Fibroblast of lung (primary cell): ENCODE measurements at places on chromosomes 1 and 21.

- no peaks in the 10 kb centered on the region for H3K27me3 ChIP-seq
- H3K4me1 ChIP-seq, result peaks cover 48% of the 10 kb centered on the region
- peaks cover 12% of the 10 kb centered on the region for H3K36me3 ChIP-seq
- no peak for DNase-seq
- no peak overlapping the region for H3K27ac ChIP-seq
Measured at GRCh38 chr1:201734786-201735185, 94.2 kb upstream of the IPO9 start.

- DNase-seq, result peak; percentile 94
- H3K4me1 ChIP-seq, result peaks cover 35% of the 10 kb centered on the region
- peak overlapping the region; percentile 2 for H3K27ac ChIP-seq
- H3K27me3 ChIP-seq, result no peaks in the 10 kb centered on the region
Measured at GRCh38 chr1:39410915-39411436, 80.5 kb upstream of the BMP8A start.

- peak overlapping the region; percentile 6 for H3K27ac ChIP-seq
- peaks cover 11% of the 10 kb centered on the region for H3K36me3 ChIP-seq
- H3K4me3 ChIP-seq, result no peak overlapping the region
- no peaks in the 10 kb centered on the region for H3K27me3 ChIP-seq
Measured at GRCh38 chr1:51792864-51793263, 85.7 kb downstream of the NRDC start.

DNA sequence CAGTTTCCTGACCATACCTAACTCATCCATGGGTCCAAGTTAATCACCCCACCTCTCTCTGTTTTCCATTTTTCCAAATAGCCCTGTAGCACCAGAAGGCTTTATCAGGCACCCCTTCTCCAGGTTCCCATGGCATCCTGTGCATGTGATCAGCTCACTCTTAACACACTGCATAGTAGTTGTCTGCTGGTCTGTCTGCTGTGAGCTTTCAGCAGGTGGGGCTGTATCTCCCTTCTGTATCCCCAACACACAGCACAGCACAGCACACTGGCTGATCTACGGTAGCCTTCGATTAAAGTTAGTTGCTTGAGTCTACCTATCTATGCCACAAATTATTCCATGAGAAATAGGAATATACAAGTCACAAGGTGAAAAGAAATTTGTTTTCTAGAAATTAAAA is 54.3 kb upstream of the C1orf198 start:
- DNase-seq, result no peak
- H3K4me3 ChIP-seq, result no peak overlapping the region
- H3K27ac ChIP-seq, result no peak overlapping the region

- no peaks in the 10 kb centered on the region for H3K27me3 ChIP-seq
- H3K27ac ChIP-seq, result no peak overlapping the region
- DNase-seq, result peak; percentile 1
Measured at GRCh38 chr1:189463166-189463565, 1014.5 kb downstream of the BRINP3 start.
